LNCaP clone FGC (cell line): ENCODE measurements at places on chromosomes 16 and 17.

- DNase-seq, result no peak
Measured at GRCh38 chr17:6489016-6489550, 44.8 kb downstream of the PIMREG start.

DNA sequence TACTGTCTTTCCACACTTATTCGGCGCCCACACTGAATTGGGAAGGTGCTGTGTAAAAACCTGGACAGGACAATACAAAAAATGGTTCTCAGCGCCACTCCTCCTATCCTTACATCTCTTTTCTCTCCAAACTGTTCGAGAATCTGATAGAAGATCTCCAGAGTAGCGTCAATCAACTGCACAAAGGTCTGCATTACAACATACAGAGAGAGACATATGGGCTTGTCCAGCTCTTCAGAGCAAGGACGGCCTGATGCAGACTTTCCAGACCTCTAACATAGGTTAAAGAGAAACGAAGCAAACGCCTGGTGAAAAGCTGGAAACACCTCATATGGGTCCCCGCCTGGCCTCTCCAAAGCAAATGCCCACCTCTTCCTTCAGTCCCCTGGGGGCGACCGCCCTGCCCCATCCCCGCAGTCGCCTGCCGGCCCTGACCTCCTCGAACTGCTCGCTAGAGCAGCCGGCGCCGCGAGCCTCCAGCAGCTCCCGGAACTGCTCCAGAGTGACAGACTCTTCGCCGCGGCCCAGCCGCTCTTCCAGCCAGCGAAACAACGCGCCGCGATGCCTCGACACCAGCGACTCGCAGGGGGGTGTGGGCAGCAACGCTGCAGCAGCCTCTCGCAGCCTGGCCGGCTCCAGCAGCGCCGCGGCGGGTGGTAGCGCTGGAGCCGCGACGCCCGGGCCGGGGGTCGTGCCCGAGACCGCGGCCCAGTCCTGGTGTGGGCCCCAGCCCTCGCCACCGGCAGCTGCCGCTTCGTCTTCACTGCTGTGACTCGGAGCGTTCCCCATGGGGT is 526 bp downstream of the ZZEF1 start:
- DNase-seq, result no peak

GRCh38 chr17:57484081-57484666 is 227.9 kb downstream of the MSI2 start:
- no peak for DNase-seq

GRCh38 chr17:62906881-62907280 is 59.2 kb upstream of the TANC2 start:
- no peak for DNase-seq

DNA sequence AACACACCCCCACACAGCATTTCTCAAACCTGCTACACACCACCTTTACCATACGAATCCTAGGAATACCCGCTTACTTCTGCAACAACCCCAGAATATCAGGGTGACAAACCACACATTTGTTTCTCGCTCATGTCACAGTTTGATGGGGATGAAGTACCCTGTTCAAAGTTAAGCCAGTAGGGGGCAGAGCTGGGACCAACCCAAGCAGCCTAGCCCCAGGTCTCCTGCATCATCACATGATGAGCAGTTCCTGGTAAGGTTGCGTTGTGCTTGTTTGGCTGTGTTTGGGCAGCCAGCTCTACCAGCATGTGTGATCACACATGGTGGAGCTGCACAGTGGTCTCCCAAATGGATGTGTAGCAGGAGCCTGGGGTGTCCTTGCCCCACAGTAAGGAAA is 103.6 kb upstream of the C16orf82 start:
- no peak for DNase-seq

DNA sequence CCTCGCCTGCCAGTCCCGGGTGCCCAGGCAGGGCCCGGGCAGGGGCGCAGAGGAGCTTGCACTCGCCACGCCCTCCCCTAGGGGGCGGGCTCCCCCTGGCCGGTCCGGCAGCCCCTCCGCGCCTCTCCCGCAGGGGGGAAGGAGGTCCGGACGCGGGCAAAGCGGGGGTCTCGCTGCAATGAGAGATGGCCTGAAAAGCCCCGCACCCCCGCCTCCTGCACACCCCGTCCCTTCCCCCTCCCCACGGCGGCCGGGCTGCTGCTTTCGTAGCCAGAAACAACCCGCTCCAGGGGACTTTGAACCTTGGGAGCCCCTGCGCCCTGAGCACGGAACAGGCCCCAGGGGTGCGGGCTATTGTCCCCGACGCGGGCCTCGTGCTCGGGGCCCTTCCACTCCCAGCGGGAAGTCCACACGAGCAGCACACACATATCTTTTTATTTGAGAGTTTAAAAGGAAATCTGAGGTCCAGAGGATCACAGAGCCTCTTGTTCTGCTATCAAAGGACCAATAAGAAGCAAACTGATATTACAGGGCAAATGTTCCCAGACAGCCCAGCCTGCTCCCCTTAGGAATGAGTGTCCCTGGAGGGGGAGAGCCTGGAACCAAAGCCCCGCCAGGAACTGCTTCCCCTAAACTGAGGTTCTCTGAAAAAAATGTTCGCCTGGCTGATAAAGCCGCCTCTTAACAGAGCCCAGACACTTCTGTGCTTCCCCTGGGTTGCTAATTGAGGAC is 5.8 kb upstream of the CBX4 start:
- no peak for DNase-seq

DNA sequence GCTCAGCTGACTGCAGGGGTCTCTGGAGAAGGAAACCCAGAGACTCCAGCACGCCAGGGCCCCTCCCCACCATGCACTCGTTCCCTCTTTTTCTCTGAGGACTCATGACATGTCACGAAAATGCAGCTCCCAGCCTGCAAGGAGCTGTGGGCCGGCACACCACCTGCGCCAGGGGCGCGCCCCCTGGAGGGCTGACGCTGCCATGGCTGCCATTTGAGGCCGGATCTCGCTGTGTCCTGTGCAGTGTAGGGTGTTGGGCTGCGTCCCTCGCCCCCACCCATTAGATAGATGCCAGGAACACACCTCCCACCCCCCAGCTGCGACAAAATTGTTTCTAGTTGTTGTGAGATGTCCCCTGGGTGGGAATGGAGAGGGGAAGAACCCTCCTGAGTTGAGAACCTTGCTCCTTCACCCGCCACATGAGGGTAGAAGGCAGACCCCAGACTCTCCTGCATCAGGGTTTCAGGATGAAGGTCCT is 8.2 kb downstream of the SYNGR2 start:
- no peak for DNase-seq

- DNase-seq, result no peak
Measured at GRCh38 chr16:66245868-66246267, 120.6 kb upstream of the CDH5 start.

DNA sequence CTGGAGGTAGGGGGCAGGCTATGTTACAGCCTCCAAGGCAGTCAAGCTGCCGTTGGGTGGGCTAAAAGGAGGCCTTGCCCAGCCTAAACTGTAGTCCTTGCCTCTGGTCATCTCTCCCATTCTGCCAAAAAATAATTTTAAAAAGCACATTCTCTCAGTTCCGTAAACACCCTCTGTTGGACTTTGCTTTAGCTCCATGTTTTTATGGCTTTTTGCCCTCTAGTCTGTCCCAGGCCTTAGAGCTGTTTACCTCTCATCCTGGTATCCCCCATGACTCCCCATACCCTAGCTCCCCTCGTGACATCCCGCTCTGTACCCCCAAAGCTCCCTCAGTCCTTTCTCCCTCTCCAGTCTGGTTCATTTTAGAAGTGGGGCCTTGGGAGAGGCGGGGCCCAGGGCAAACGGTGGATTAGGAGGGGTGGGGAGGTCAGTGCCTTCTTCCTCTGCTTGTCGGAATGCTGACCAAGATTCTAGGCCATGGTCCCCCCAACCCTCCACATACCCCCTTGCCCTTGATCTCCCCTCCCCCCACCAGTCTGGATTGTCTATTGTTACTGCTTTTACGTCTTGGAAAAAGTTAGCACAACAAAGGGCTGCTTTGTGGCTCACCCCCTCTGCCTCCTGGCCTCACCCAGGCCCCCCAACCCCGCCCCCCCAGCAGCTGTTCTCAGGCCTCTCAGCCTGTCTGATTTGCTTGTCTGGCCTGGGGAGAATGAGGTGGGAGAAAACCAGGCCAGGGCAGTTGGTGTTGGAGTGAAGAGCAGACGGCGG is 18.4 kb downstream of the GJD3 start:
- no peak for DNase-seq

DNA sequence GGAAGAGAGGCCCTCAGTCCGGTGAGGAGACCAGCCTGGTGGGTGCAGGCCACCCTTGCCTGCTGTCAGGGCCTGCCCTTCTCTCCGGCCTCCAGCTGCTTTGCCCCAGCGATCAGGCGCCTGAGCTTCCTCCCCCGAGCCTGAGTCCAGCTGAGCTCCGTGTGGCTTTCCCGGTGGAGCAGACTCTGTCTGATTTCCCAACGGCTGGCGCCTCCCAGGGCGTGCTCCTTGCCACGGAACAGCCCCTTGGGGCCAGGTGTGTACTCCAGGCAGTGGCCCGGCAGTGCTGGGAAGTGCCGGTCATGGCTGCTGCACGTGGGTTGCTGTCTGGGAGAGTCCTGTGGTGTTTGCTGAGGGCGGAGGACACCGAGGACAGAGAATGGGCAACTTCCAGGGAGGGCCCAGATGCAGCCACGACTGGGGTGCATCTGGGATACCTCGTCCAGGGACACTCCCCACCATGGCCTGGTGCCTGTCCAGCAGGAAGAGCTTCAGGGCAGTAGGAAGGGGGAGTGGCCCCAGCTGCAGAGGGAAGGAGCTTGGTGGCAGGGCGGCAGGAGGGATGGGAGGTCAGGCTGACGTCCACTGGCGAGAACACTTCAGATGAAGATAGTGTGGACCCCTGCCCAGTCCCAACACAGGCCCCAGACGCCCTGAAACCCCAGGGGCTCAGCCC is 22.5 kb downstream of the METRNL start:
- no peak for DNase-seq

GRCh38 chr17:44152875-44153274 is 11.1 kb downstream of the HROB start:
- no peak for DNase-seq

DNA sequence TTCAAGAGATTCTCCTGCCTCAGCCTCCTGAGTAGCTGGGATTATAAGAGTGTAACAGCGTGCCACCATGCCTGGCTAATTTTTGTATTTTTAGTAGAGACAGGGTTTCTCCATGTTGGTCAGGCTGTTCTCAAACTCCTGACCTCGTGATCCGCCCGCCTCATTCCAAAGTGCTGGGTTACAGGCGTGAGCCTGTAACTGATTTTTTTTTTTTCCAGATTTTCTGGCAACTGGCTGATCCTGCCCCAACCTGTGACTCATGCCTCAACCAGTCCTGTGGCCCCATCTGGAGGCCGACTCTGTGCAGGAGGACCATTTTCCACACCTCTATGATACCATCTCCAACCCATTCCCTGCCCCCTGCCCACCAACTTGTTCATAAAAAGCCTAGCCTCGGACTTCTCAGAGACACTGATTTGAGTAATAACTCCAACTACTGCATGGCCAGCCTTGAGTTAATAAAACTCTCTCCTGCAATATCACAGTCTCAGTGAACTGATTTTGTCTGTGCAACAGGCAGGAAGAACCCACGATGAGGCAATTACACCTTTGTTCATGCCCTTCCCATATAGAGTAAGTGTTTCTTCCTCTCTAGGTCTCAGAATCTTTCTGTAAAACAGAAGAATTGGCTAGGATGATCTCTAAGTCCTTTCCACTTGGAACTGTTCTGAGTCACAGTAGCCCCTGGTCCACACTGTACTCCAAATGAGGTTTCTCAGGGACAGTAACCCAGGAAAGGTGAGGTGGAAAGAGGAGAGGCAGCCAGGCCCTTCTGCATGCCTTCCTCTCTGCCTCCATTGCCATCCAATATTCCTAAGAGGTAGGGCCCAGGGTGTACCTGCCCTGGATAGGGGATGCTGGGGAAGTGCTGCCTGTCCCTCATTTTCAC is 8.8 kb upstream of the CNOT1 start:
- DNase-seq, result no peak

DNA sequence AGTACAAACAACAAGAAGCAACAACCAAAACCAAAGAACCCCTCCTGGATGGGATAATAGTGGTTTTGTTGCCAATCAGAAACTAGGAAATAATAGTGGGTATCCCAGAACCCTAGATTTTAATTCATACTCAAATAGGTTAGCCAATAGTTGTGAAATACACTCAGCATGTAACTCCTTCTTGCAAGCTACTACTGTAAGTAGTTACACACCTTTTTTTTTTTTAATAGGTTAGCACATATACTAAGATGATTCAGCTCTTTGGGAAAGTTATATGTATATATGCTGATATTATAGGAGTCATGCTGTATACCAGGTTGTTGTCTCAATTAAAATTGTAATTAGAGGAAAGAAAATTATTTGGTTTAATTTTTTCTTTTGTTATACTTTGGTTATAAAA is 92.5 kb upstream of the HAS3 start:
- DNase-seq, result no peak

DNA sequence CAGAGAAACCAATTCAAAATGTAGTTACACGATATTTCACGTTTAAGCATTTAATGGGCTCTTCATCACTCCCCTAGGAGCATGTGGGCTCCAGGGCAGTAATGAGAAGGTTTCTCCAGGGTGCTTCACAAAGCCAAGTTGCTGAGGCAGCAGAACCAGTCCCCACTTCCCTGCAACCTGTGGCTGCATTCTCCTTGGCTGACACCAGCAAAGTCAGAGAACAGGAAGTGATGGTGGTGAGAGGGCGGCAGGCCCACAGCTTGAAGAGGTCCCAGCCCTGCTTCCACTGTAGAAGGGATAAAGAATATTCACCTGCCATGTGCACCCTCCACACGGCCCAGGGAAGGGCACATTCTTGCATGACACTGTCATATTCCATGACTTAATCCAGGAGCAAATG is 133.2 kb downstream of the CBLN1 start:
- DNase-seq, result no peak

DNA sequence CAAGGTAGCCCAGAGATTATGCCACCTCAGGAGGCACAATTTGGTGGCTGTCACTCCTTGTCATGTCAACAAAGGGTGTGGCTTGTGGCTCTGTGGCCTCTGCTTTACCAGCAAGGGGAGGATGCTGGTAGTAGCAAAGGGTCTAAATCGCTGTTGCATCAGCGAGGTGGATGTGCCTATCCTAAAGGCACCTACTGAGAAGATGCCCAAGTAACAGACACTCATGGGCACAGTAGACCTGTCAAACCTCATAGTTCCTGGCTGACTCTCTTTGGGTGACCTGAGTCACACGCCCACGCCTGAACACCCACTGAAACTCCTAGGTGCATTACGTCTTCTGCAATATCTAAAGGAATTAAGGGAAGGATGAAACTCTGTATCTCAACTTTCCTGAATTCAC is 139.5 kb downstream of the PRKCB start:
- no peak for DNase-seq

DNA sequence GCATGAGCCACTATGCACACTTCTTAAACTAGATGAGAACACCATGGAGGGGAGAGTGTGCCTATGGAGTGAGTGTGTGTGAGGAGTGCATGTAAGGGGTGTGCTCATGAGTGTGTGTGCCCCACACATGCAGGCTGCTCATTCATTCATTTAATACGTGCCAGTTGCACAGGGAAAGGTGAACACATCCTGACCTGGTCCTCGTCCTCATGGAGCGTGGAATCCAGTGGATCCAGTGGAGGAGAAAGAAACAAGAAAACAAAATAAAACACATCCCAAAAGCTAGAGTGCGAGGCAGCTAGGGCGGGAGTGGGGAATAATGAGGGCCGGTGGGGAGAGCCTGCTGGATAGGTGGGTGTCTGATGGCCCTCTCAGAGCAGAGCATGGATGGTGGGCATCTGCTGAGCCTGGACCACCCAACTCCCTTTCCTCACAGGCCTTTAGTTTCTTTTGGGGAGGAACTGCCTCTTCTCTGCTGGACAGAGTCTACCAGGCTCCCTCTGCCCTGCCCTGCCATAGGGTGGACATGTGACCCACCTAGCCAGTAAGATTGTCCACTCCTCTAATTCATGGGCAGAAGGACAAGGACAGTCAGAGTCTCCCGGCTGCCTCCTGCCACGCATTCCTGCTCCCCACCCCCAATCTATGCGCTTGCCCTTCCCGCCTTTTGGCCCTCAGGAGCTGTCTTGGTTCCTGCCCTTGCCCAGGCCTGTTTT is 204.3 kb downstream of the RAB11FIP4 start:
- no peak for DNase-seq
